Putamen (tissue), 1 donor: ENCODE measurements at places on chromosomes 2 and 18.
A peak's percentile ranks its signal among the peaks of the same experiment; 100 is the strongest.

DNA sequence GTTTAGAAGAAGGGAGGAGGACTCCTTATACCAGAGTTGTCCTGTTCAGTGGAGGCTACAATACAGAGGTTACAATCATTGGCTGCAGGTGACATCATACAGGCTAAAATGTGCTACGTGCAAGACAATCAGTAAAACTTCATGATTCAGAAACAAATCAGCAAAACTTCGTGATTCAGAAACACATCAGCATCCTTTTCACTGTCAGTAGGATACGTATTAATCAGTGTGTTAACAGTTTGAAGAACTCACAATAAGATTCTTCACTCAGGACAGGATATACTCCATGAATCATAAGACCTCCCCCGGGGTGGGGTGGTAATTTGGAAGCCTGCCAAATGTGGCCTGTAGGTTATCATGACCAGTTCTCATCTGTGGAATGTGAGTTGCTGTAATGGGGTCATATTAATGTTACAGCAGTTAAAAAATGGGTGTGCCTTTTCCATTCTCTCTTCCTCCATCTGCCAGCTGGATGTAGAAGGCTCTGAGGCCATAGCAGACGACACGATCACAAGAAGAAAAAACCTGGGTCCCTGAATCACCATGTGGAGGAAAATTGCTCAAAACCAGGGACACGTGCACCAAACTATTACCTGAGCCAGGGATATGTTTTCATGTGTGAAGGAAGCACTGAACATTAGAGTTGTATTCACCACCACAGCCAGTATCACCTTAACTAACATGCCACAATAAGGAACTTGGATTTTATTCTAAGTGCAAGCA, 134.8 kb upstream of the CREB1 start:
- DNase-seq = no peak

- no peak for DNase-seq
Measured at GRCh38 chr18:35730691-35731370, 149.3 kb downstream of the GALNT1 start.

DNA sequence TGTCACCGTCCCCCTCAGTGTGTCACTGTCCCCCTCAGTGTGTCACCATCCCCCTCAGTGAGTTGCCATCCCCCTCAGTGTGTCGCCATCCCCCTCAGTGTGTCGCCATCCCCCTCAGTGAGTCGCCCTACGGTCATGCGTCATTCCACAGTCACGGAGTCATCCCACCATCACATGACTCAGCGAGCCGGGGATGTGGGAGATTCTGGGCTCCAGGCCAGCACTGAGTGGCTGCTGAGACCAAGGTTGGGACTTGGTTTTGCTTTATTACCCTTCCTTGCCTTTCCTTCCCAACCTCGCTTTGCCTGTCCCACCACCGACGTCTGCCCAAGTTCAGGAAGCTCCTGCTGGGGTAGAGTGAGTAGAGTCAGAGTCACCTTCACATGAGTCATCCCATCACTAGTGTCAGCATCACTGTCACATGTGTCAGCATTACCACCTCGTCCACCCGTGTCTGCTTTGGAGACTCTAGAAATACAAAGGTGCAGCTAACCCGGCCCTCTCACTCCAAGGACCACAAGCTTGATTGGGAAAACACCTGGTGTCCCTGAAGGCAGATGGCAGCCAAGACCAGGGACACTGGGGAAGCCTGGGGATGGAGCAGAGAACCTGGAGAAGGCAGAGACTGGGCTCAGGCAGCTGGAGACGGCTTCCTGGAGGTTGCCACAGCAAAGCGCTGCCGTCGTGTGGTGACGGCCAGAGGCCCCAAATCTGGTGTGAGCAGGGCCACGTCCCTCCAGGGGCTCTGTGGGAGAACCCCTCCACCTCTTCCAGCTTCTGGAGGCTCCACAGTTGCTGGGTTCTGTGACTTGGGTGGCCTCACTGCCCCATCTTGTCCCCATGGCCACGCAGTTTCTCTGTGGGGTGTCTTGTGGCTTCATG, 485.2 kb upstream of the SALL3 start:
- DNase-seq = no peak

- no peak for DNase-seq
Measured at GRCh38 chr2:172905937-172906811, 169.5 kb upstream of the MAP3K20 start.

- no peak for DNase-seq
Measured at GRCh38 chr2:231187736-231188505, 10.5 kb upstream of the ARMC9 start.

- no peak for DNase-seq
Measured at GRCh38 chr2:223055836-223056235, 3.8 kb downstream of the KCNE4 start.

GRCh38 chr2:178328037-178328436, 122.9 kb downstream of the PRKRA start:
- no peak for DNase-seq

DNA sequence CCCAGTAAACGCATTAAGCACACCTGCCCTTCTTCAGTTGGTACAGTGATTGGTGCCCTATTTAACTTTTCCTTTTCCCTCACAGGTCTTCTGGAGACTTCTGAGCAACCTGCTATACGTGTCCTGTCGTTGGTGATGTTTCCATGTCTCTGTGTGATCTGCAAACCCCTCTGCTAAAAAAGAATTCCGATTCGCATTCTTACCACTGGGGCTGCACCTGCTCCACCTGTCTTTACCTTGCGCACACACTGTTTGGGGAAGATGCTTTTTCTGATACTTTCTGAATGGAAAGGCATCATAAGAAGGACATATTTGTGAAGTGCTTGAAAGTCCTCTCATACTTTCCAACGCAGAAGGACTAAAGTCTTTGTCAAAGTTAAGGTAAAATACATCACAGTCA, 323.9 kb upstream of the SOX11 start:
- no peak for DNase-seq

DNA sequence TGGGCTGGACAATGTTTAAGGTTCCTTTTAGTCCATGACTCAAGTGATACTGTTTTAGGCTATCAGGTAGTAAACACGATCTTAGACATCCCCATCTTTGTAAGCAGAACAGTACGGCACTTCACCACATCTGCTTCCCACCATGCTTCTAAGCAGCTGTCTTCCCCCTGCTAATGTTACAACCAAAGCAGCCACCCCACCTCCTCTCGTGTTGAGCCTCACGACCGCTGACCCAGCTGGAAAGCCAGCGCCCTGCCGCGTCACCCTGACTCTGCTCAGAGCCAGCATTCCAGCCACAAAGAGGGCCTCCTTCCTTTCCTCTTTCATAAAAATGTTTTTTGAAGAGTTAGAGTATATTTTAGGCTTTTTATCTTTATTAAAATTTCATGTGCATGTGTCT, 9.4 kb downstream of the MTERF4 start:
- no peak for DNase-seq

DNA sequence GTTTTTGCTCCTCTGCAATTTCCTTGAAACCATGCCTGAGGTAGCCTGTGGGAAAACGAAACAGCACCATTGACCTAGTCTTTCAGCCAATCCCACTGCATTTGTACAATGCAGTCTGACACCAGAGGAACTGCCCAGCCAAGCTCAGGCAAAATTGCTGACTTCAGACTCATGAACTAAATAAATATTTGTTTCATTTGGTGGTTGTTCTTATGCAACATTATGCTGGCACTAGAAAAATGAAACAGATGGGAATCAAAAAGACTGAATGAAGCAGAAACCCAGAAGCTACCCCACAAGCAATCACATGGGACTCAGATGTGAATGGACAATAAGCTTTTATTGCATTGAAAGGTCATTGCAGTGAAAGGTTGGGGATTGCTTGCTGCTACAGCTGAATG, 1.7 kb downstream of the NAT8 start:
- DNase-seq = peak; percentile 3

- no peak for DNase-seq
Measured at GRCh38 chr2:20593072-20594034, 57.5 kb downstream of the HS1BP3 start.

GRCh38 chr2:71929482-71929772, 218.2 kb downstream of the CYP26B1 start:
- no peak for DNase-seq

GRCh38 chr2:128312411-128312810, 6.3 kb downstream of the HS6ST1 start:
- DNase-seq = no peak

- no peak for DNase-seq
Measured at GRCh38 chr2:197179744-197180498, 130.7 kb downstream of the ANKRD44 start.

GRCh38 chr18:76981396-76981968, 151.1 kb downstream of the MBP start:
- DNase-seq = no peak

- no peak for DNase-seq
Measured at GRCh38 chr2:227853204-227853629, 18.2 kb upstream of the DAW1 start.

GRCh38 chr2:24342110-24342910, 18.0 kb downstream of the ITSN2 start:
- no peak for DNase-seq

GRCh38 chr2:74425523-74425922, 4.0 kb downstream of the WDR54 start:
- DNase-seq = no peak

DNA sequence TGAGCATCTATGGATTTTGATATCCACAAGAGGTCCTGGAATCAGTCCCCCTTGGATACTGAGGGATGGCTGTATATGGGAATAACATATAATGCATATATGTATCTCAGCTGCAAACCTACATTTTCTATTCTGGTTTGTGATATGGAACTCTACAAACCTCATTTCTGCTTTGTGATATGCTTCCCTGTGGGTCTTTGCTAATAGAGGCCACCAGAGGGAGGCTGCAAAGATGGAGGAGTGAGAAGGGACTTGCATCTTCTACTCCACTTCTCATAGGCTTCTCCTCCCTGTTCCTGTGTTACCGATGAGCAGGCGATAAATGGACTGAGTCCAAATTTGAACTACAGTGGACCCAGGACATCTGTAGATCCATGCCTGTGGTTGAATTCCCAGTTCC, 37.8 kb downstream of the ARID5A start:
- no peak for DNase-seq

GRCh38 chr2:228866781-228867180, 404.3 kb downstream of the PID1 start:
- DNase-seq = no peak

GRCh38 chr2:10172033-10172871, 49.7 kb downstream of the RRM2 start:
- DNase-seq = no peak

DNA sequence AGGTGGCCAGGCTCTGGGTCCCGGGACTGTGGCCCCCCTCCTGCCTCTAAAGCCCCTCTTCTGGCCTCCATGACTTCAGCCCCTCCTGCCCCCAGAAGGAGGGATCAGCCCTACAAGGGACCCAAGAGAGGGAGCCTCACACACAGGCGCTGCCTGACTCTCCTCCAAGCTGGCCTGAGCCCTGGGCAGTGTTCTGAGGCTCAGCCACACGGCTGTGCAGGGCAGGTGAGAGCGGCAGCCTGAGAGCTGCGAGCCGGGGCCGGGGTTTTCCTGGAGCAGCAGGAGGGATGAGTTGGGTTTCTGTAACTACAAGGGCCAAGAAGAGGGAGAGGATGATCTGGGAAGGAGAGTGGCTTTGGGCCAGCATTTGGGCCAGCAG, 70.1 kb downstream of the HPCAL1 start:
- no peak for DNase-seq

- DNase-seq = no peak
Measured at GRCh38 chr18:45109706-45110105, 429.0 kb downstream of the SETBP1 start.

DNA sequence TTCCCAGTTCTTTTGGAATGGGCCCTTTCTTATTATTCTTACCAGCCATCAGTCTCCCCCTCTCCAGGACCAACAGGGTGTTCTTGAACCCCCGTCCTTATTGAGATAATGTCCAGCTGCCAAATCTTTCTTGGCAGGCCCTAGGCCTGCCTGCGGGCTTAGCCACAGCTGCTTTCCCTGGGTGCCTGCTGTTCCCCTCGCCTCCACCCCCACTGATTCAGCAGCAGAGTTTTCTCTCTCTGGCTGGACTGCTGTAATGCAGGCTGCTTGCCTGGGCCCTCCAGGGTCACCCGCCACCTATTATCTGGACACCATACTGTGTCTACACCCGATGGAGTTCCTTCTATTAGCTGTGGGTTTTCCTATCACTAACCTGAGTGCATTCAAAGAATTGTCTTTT, 395.4 kb upstream of the ATP5MC3 start:
- no peak for DNase-seq

DNA sequence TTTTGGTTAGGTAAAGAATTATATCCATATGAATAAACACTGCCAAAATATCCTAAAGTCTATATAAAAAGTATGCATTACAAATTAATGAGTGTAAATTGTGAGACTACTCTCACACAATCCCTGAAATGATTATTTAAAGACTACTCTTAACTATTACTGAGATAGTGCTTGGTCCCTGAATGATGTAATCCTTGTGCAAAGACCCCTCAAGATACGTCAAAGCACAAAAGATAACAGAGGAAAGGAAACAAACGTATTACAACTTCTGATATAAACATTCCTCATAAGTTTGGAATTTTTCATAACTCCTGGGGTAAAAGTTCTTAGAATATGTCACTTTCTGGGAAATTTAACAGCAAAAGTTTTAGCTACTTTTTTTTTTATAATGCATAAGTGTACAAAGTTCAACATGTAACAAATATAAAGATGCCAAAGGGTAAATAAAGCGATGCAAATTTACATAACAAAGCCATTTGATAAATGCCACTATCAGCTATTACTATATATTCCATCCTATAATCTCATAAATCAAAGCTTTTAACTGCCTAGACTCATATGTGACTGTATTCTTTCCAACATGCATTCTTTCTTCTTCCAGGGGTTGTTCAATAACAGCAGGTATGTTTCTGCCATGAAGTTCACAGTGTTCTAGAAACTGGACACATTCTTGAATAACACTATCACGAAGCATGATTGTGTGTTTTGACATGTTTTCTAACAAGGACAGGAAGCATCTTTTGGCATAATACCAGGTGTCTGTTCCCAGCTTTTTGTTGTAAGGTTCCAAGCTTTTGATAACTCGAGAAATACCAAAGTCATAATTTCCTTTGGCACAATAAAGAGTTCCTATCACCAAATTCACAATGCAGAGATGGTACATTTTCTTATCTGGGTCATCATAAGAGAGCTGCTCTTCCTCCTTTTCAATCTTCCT, 158.0 kb downstream of the AGPS start:
- DNase-seq = no peak

DNA sequence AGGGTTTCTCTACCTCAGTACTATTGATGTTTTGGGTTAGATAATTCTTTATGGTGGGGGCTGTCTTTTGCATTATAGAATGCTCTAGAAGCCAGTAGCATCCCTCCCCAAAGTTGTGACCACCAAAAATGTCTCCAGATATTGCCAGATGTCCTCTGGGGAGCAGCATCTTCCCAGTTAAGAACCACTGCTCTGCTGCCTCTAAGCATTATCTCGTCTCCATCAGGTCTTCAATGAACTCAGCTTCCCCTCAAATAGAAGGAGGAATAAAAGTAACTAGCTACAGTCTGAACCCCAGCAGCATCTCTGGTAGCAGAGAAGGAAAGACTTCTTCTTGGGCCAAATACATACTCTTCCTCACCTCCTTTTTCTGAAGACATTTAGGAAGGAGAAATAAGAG, 244.1 kb downstream of the AGPS start:
- no peak for DNase-seq

- DNase-seq = no peak
Measured at GRCh38 chr2:112174383-112174782, 36.2 kb downstream of the FBLN7 start.
